ENCODE measurements at places on chromosomes 2 and 18. TPM values are rescaled to one million over a fixed set of nuclear protein-coding genes. Genes with fewer than 3 reads are reported as not detected.

The SCYGR5 gene
- total RNA-seq, result not detected

The TRIM43 gene
- not detected for total RNA-seq

The TEKT4 gene
- not detected for total RNA-seq

The LRRC30 gene
- total RNA-seq, result not detected

The FHOD3 gene
- total RNA-seq, result not detected

The ACKR3 gene
- total RNA-seq, result 5.0 TPM

The CHMP1B gene
- total RNA-seq, result 52.6 TPM

The FAM117B gene
- 55.6 TPM for total RNA-seq

The OR6B2 gene
- not detected for total RNA-seq

The ANO7 gene
- total RNA-seq, result 0.77 TPM

The ADRA2B gene
- not detected for total RNA-seq

The LINC00305 gene
- total RNA-seq, result not detected

The RGPD3 gene
- 0.16 TPM for total RNA-seq

The DGKD gene
- total RNA-seq, result 315 TPM

The TXNL4A gene
- 71.9 TPM for total RNA-seq

The TUBA3D gene
- not detected for total RNA-seq

The UGT1A5 gene
- not detected for total RNA-seq

The SNTG2 gene
- total RNA-seq, result 8.8 TPM

The AAMP gene
- 61.6 TPM for total RNA-seq

The SERPINB10 gene
- not detected for total RNA-seq

The CD302 gene
- 1.3 TPM for total RNA-seq

The NXPH2 gene
- not detected for total RNA-seq

The TEX44 gene
- not detected for total RNA-seq

Measured in naive thymus-derived CD8-positive, alpha-beta T cell (primary cell).